ENCODE measurements at places on chromosomes 1 and 21. TPM values are rescaled to one million over a fixed set of nuclear protein-coding genes. Genes with fewer than 3 reads are reported as not detected.

ALX3 gene
- total RNA-seq, result not detected

CFHR2 gene
- not detected for total RNA-seq

OR2AK2 gene
- not detected for total RNA-seq

RXFP4 gene
- total RNA-seq, result not detected

C8B gene
- total RNA-seq, result not detected

SLFNL1 gene
- total RNA-seq, result not detected

TLCD4 gene
- total RNA-seq, result 3.6 TPM

MUTYH gene
- total RNA-seq, result 6.3 TPM

TRAF3IP3 gene
- total RNA-seq, result not detected

CD1B gene
- not detected for total RNA-seq

DPT gene
- not detected for total RNA-seq

MEF2D gene
- 36.0 TPM for total RNA-seq

NPHS2 gene
- not detected for total RNA-seq

LIPI gene
- not detected for total RNA-seq

OR10K1 gene
- total RNA-seq, result not detected

AIRE gene
- not detected for total RNA-seq

TRIM63 gene
- total RNA-seq, result not detected

All from A549 treated with RU486 at 1 μM for 4 hours (cell line).